ENCODE measurements at places on chromosomes 6 and 20.

DNA sequence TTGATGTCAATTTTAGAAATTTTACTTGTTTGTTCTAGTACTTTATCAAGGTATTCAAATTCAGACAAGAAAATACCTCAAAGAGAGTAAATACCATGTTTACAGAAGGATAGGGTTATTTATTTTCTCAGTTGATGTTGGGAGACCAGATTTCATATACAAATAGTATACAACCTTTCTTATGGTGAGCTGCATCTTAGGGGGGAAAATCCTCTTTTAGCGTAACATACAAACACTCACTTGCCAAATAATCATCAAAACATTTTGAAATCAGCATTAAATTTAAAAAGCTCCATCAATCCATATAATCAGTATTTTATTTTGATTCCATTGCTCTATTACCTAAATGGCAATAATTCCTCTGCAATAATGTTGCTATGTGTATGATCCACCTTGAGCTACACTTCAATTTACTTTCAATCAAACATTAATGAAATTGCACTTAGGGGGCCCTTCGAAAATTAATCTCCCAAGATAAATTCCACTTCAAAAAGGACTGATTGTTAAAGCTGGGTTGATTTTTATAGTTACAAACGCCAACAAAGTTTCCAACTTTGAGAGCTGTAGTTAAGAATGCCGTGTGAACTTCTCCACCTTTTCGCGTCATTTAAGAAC, 2.2 kb downstream of the NKX2-4 start:
- DNase-seq = no peak

- DNase-seq = no peak
Measured at GRCh38 chr6:26454631-26455030, 3.1 kb upstream of the BTN2A1 start.

DNA sequence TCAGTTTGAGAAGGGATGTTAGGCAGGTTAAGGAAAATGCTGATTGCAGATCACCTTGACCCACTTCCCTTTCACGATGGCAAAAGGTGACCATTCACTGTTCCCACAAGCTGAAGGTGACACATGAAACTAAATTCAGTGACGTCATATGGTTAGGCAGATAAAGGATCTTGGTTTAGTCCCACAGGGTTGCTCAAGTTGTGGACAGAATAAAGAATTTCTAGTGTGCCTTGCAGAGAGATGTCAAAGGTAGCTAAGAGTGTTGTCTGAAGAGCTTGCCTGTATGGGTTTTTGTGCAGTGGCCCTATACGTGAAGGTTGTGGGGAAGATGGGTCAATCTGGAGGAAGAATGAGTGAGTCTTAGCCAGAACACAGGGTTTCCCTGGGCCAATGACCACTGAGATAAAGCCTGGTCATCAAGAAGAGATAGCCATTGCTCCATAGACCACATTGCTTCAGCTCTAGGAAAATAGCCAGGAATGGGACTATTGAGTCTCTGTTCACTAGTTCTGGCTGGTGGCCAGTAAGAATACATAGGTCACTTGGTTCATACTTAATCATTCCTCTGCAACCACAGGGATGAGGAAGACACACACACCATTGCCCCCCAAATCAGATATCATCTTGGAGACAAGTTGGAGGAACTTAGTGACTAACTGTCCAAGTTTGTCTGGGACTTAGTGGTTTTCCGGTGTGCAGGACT, 148.5 kb upstream of the ATXN1 start:
- DNase-seq = no peak

GRCh38 chr6:155530219-155530834, 74.7 kb upstream of the NOX3 start:
- peak; percentile 11 for DNase-seq

GRCh38 chr20:15447549-15447948, 1110.1 kb upstream of the FLRT3 start:
- DNase-seq = no peak

GRCh38 chr6:17725083-17725482, 18.4 kb upstream of the NUP153 start:
- no peak for DNase-seq

- DNase-seq = no peak
Measured at GRCh38 chr6:79416931-79417330, 120.3 kb downstream of the LCA5 start.
